Stimulated activated CD8-positive, alpha-beta memory T cell treated with anti-CD3 and anti-CD28 coated beads, Interleukin-2, amount 100 ng/mL, for 48 hours (primary cell): ENCODE measurements at places on chromosomes 11 and 22.

DNA sequence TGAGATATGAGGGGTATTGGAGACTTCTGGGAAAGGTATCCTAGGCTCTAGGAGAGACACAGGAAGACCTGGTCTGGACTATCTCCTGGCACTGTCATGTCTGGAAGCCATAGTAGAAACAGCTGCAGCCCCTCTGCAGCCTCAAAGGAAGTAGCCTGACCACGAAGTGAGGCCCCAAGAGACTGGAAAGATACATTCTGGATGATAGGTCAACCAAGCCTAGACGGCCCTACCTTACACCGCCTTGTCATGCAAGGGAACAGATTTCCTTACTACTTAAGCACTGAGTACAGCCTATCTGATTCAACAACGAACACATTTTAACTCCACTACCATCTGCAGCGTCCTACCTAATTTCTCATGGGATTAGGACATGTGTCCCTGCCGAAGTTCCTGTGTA lies 31.1 kb downstream of the UQCR10 start:
- DNase-seq, result no peak

DNA sequence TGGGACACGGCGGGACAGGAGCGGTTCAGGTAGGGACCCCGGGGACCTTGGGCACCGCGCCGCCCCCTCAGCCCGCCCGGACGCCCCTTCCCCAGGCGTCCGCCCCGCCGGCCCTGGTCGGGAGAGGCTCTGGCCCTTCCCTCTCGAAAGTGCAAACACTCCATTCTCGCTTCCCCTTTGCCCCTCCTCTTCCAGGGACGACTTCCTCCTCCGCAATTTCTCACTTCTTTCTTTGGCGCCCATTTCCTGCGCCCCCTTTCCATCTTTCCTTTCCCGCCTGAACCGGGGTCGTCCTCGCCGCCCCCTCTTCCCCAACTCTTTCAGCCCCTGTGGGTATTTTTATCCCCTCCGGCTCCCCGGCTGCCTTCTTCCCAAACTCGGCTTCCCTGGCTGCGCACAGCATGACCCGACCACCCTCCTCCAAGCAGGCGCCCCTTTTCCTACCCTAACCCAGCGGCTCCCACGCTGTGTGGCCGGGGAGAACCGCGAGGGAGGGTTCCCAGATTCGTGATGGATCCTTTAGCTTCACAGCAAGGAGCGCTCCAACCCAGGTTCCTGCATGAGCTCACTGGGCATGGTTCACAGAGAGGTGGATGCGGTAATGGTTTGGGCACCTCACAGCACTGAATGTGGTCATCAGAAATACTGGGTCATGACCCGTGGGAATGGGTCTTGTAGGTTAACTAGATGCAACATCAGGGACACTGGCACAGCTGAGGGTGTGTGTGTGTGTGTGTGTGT lies 689 bp downstream of the RAB39A start:
- DNase-seq, result no peak

DNA sequence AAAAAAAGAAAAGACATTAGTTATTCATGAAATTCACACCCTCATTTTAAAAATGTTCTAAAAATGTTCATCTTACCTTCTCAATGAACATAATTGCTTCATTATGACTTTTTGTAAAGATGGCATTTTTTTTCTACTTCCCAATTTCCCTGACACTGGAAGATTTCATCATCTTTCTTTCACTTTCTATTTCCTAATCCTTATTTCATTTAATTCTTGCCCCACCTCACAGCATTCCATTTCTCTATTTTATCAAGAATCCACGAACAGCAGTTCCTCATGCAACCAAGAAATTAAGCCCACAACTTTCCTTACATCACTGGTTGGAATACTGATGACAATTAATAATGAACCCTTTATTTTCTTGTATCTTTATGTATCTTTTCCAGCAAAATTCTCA lies 1.9 kb downstream of the PATL1 start:
- no peak for DNase-seq

- DNase-seq, result no peak
Observed at GRCh38 chr11:114472661-114473060, 33.4 kb downstream of the REXO2 start.

DNA sequence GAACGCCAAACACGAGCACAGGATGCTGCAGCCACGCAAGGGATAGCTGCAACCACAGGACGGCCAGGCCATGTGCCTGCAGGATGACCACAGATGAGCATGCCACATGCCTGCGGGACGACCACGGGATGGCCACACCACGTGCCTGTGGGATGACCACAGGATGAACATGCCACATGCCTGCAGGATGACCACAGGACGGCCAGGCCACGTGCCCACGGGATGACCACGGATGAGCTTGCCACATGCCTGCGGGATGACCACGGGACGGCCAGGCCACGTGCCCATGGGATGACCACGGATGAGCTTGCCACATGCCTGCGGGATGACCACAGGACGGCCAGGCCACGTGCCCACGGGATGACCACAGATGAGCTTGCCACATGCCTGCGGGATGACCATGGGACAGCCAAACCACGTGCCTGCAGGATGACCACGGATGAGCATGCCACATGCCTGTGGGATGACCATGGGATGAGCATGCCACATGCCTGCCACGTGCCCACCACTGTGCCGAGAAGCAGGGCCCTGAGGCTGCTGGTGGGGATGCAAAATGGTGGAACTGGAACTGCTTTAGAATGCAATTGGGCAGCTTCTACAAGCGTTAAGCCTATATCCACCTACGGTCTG lies 12.8 kb upstream of the MOB2 start:
- no peak for DNase-seq

DNA sequence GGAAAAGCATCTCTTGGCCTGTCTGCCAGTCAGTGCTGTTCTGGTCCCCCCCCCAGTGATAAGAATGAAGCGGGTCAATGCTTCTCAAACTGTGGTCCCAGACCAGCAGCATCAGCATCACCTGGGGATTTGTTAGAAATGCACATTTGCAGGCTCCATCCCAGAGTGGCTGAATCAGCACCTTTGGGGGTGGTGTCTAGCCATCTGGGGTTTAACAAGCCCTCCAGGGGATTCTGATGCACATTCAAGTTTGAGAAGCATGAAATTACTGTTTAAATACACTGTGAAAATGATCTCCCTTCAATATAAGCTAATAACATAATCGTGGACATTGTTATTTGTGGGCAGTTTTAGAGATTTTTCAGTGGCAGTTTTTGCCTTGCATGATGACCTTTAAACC lies 133.5 kb downstream of the MYO18B start:
- no peak for DNase-seq
